ENCODE measurements at places on chromosomes 2 and 18.
A peak's percentile ranks its signal among the peaks of the same experiment; 100 is the strongest.

DNA sequence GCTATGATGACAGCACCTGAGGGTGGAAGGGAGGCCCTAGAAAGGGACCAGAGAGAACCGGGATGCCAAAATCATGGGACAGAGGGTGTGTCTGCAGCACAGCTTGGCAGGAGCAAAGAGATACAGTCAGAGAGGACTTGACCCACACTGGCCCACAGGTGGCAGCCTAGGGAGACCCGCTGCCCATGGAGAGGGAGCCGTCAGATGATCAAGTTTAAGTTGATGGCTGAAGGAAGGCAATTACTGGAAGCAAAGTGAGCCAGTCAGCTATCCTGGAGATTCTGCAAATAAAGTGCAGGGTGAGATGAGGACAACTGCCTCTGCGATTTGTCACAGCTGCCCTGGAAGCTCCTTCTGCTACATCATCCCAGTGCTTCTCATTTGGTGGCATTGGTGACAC, 74.0 kb downstream of the CMPK2 start:
- no peak for DNase-seq

DNA sequence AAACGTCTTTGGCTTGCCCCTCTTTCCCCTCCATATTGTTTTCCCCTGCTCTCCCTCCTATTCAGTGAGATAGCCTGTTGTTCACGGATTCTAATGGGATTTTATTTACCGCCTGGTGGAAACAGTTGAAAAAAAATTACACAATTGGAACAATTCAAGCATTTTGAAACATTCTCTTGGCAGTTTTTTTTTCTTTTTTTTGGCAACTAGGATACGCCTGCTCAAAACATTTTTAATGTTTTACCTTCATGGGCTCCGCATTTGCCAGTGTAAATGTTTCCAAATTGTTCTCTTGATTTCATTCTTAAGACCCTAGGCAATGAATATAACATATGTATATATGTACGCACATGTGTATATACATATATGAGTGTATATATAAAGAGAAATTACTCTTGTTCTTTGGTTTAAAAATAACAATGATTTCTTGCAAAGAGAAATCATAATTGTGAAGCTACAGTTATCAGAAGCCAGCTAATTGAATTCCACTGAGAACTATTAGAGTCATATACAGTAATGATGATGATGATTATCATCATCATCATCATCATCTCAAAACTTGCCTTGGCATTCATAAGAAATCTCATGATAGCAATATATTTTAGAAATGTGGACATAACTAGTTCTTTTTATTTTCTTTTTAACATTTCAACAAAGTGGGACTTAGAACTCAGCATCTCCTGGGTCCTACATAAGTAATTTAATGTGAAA, 146.7 kb downstream of the LTBP1 start:
- no peak for DNase-seq

DNA sequence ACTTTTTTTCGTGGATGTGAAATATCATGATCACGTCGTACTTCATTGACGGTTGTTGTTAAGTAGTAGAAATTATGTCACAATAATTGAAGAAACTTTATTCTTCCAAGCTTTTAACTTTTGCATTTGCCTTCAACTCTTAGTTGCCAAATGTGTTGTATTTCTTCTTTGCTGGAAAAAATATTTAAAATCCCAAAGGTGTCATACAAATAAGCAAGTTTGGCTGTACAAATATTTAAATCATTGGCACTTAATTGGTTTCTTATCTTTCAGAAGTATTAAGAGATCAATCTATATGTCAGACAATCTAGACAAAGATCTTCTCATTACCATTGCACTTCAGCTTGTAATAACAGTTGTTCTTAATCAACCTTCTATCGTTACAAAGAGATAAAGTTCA, 204.0 kb upstream of the HDAC4 start:
- DNase-seq: no peak

- no peak for DNase-seq
These were observed 29.0 kb downstream of the MYO3B start for GRCh38 chr2:170206805-170207407.

GRCh38 chr2:58135861-58136260, 89.3 kb downstream of the VRK2 start:
- DNase-seq: no peak

DNA sequence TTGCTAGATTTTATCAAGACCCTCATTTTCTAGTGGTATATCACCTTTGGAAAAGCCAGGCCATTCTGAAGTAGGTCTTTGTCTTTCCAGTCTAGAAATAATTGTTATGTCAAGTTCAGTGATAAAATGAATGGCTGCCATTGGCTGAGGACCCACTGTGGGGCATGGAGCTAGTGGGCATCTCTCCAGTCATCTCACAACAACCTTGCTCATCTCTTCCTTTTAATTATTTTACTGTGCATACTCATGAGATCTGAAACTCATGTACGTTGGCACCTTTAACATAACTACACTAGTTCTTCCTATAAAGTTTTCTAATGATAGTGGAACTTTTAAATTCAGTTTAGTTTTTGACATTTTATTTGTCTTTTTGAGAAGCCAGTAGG, 240.9 kb downstream of the SLC8A1 start:
- DNase-seq: no peak

DNA sequence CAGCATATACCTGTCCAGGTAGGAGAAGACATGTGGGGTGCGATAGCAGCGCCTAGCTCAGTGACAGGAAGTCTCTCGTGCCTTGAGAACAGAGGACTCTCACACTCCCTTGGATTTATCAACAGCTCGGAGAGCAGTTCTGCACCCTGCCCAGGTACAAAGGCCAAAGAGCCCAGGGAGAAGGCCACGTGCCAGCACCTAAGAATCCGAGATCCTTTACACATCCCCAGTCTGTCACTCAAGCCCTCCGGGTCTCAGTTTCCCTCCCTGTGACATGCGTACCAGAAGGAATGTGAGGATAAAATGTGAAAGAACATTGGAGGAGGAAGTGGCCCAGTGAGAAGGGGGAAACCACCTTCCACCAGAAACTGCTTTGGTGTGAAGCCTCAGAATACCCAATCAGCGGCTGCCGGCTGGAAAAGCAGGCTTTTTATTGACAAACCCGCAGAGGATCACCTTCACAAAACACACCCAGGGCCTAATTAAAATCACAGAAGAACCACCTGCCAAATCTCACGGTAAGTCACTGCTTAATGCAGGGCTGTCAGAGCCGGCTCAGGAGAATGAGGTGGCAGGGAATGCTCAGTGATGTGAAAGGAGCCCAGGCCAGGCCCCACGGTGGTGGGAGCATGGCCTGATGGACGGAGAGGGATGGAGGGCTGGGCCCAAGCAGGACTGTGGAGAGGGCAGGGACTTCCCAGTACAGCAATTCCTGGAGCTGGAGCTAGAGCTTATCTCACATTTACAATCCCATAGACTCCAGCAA, 66.3 kb downstream of the MYO5B start:
- no peak for DNase-seq

DNA sequence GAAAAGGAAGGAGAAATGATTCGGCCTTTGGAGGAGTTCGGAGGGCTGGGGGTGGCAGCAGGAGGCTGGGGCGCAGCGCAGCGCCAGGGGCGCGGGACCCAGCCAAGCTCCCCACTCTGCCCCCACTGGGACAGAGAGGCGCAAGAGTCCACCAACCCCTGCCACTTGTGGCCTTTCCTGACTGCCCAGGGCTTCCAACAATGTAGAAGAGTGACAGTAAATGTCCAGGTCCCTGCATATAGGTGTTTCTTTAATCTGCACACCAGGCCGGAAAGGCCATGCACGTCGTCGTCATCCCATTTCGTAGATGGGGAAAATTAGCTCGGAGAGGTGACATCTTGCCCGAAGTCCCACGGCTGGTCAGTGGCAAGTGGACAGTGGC, 96.6 kb downstream of the INHBB start:
- no peak for DNase-seq

GRCh38 chr18:54129448-54130067, 94.9 kb downstream of the MBD2 start:
- DNase-seq: peak; percentile 3

GRCh38 chr18:42025491-42025890, 70.5 kb downstream of the PIK3C3 start:
- DNase-seq: no peak

GRCh38 chr2:127155947-127156346, 49.0 kb upstream of the BIN1 start:
- no peak for DNase-seq

GRCh38 chr18:42255908-42256765, 301.1 kb downstream of the PIK3C3 start:
- no peak for DNase-seq

DNA sequence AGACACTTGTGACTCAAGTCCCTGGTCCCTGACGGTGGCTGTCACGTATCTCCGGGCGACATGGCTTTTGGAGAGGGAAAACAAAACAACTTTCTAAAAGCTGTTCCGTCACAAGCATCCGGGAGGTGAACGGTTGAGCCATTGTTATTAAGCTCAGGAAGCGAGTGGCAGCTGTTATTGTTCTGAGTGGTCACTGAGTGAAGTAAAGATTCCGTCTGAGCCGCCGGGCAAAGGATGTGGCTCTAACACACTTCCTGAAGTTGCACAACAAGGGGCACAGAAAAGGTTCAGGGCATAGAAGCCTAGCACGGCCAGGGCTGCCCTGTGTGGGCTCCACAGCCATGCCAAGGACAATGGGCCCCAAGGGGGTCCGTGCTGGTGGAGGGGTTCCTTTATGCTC, 24.3 kb downstream of the INPP5D start:
- DNase-seq: peak; percentile 50

- no peak for DNase-seq
These were observed 1779.7 kb upstream of the CELF4 start for GRCh38 chr18:39345321-39345720.

DNA sequence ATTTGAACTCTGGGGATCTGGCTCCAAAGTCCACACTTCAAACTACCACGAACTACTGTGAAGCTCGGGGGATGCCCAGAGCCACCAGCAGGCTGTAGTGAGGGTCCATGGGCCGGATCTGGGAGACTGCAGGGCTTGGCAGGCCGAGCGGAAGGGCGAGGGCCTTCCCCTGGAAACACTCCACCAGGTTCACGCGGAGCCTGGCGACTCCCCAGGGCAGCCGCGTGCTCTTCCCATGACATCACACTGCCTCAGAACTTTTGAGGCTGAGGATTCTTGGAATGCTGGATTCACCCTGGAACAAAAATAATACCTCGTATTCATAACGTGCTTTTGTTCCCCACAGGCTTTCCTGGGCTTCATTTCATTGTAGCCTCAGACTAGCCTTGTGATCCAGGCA, 201.0 kb downstream of the SMAD7 start:
- no peak for DNase-seq

DNA sequence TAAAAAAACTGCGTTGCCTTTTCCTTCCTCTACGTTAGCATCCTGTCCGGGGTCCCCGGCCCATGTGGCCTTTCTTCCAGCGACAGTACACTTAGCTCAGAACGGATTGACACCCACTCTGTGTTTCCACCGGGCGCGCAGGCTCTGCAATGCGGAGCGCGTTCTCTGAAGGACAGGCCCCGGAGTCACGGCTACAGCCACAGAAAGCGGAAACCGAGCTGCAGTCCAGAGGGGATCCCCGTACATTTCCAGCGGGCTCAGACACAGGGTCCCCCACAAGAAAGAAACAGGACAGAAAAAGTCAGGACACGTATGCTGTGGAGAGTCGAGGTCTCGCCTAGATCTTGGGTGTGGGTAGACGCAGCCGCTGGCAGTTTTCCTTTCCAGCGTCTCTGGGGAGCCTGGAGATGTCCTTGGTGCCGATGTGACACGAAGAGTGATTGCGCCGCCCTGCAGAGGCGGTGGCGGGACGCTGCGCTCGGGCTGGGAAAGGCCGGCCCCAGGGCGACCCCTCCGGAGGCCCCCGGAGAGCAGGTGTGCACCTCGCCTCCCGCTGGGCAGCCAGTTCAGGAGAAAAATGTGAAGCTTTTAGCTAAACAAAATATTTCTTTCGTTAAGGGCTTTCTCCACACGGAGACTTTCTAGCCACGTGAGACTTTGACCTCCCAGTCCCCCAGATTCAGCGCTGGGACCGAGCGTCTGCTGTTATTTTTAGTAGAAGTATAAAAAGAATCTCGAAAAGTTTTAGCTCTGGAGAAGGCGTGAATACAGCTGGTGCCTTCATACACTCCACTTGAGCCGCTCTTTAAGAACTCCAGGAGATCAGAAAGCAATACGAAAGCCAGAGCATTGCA, 1.3 kb upstream of the ACKR3 start:
- DNase-seq: peak; percentile 15

GRCh38 chr2:43305012-43305411, 78.6 kb upstream of the ZFP36L2 start:
- no peak for DNase-seq

DNA sequence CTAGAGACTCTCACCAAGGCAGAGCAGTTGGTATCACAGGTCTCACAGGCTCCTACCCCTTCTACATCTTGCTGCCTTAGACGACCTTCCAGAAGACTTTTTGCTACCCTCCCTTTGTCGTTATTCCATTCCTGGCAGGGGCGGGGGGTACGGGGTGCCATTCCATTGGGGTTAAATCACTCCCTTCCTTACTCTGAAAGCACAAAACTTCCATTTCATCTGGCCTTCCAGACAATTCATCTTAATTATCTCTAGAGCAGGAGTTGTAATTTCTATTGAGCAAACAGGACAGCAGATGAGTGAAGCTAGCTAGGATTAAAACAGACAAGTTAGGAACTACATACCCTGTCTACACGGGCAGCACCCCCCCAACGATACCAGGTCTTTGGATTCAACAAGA, 276.2 kb upstream of the TANK start:
- DNase-seq: no peak

GRCh38 chr2:33391529-33392255, 84.8 kb upstream of the RASGRP3 start:
- DNase-seq: no peak

DNA sequence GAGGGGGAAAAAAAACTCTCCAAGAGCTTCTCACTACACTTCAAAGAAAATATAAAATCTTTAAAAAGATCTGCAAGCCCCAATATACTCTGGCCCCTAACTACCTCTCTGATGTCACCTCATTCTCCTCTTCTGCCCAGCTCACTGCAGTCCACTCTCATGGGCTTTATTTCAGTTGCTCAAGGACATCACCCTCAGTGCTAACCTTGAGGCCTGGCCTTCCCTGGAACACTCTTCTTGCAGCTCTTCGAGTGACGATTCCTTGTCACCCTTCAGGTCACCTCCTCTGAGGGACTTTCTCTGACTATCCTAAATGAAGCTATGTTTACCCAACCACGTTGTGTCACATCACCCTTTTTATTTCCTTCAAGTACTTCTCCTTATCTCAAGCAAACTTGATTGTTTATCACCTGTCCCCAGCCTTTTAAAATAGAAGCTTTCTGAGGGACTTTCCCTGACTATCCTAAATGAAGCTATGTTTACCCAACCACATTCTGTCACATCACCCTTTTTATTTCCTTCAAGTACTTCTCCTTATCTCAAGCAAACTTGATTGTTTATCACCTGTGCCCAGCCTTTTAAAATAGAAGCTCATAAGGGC, 10.4 kb downstream of the RTTN start:
- no peak for DNase-seq
